ENCODE measurements at places on chromosomes 7 and 10.

- no peak for DNase-seq
Observed at GRCh38 chr7:151585744-151586393, 66.2 kb upstream of the RHEB start.

DNA sequence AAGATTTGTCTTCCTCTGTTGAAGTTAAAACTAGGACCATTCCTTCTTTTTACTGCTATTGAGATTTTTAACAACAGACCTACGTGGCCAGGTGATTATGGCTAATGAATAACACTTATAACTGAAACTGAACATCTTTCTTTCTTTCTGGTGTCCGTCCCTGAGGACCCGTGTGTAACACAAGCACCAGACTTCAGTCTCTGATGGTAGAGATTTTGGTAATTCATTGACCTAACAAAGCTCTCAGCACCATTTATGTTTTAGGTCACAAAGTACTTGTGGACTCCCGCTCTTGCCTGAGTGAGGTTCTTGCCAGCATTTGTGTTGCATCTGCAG lies 40.4 kb upstream of the TMEM229A start:
- DNase-seq, result no peak

DNA sequence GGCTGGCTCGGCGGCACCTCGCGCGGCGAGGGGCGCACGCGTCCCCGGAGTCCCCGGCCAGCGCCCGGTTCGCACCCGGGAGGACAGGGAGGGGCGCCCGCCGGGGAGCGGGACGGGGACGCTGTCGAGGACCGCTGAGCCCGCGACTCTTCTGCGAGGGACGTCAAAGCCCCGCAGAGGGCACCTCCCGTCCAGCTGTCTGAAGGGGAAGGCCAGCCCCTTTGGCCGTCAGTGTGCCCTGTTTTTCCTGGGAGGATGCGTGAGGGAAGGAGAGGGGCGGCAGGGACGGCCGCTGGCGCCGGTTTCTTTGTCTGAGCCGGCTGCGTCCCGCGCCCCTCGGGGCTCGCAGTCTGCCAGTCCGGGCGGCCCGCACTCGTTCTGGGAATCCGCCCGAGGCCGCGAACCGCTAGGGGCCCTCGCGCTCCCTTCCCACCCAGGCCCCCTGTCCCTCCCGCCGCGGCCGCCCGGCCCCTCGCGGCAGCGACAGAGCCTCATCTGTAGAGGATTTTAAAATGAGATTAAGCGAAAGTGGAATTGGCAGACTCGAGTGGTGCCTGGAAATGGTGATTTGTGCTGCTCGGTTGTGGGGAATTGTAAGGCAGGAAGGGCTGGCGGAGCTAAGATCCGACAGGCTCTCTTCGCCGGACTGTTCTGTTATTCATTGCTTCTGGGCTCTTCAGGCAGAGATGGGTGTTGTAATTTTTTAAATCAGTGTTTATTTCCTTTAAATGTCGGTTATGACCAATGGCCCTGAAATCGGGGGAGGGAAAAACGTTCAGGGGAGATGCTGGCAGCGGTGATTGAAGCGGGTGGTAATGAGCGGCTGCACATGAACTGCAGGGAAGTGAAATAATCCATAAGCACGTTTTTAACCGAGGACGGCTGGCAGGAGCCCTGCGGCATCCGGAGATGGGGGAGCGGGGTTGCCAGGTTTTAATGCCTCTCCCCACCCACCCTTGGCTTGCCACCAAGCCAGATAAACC lies 618 bp upstream of the RELN start:
- DNase-seq, result no peak

DNA sequence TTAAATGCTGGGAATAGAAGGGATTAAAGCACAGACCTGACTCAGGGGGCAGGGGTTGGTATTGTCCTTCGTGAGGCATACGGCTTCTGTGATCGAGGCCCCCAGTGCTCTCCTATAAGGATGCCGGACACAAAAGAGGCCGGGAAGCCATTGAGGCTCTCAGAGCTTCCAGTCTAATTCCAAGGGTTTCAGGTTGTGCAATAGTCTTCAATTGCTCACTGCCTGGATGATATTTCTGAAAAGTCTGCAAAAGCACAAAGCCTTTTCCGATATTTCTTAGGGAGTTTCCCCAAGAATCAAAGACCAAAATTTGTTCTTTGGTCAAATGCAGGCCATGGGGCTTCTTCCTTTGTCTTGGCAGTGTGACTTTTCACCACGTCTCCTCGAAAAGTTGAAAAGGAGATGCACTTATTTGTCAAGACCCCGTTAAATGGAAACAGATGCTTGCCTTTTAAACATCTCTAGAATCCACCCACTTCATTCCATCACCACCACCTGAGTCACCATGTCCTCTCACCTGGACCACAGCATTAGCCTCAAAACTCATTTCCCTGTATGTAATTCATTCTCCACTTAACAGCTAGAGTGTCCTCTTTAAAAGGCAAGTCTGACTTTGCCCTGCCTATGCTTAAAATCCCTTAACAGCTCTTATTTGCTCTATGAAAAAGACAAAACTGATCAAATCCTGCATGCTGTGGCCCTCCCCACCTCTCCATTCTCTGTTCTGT lies 134.8 kb upstream of the NAMPT start:
- no peak for DNase-seq

DNA sequence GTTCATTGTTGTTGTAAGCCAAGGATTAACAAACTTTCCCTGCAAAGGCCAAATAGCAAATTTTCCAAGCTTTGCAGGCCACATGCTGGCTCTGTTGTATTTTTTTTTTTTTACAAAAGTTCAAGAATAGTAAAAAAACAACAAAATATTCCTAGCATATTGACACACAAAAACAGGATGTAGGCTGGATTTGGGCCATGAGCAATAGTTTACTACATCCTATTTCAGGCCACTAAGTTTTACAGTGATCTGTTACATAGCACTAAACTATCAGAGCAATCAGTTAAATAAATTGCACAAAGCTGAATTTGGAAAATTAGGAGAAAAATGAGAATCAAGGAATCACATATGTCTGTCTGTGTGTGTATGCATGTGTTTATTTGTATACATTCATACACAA lies 491.8 kb upstream of the GHITM start:
- no peak for DNase-seq
